Spleen (tissue), 13 donors: ENCODE measurements at places on chromosomes 2 and 18. TPM values are rescaled to one million over a fixed set of nuclear protein-coding genes. Genes with fewer than 3 reads are reported as not detected.
A peak's percentile ranks its signal among the peaks of the same experiment; 100 is the strongest.

The DNER gene
- polyA plus RNA-seq: not detected

The PRSS56 gene
- 0.04 TPM for polyA plus RNA-seq

The UGT1A5 gene
- not detected for polyA plus RNA-seq

- H3K36me3 ChIP-seq: no peaks in the 10 kb centered on the region
- H3K4me3 ChIP-seq: no peak overlapping the region
- no peaks in the 10 kb centered on the region for H3K4me1 ChIP-seq
- DNase-seq: no peak
These were observed 193.7 kb upstream of the VWC2L start for GRCh38 chr2:214217136-214217535.

DNA sequence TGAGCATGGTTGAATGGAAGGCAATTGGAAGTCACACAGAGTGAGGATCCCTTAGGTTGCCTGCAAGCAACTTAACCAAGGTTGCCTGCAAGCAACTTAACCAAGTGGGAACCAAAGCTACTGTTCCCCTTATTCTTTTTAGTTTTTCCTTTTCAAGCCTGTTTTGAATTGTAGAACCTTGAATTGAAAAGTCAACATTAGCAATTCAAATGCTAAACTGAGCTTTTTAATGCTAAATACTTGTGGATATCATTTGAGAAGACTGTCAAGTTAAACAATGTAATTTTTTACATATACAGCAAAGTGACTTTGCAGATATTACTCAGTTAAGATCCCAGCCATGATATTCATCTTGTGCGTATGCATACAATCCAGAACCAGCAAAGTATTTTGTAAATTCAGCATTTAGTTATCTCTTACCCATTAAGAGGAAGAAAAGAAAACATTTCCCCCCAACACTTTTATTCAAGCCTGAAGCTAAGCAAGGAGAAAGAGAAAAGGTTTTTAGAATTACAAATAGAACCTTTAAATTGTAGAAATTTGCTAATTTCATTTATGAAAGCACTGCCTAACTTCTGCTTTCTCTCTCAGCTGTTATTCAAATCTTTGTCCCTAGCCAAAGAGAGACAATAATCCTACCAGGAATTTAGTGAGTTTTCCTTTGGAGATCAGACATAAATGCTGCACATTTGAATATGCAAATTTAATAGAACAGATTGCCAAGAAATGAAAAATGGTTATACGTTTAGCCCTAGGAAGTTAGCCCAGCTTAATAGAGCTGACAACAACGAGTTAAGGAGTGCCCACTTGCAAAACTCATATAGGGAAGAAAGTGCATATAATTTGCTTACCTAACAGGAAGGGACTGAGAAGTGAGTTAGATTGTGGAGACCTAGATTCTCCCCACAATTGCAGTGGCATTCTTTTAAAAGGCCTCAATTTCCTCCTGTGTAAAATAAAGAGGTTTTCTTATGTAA is 643.2 kb upstream of the PIK3C3 start:
- no peaks in the 10 kb centered on the region for H3K27me3 ChIP-seq
- no peaks in the 10 kb centered on the region for H3K4me1 ChIP-seq
- H3K36me3 ChIP-seq: no peaks in the 10 kb centered on the region
- no peak overlapping the region for H3K27ac ChIP-seq
- DNase-seq: no peak

- no peak overlapping the region for H3K4me3 ChIP-seq
- no peaks in the 10 kb centered on the region for H3K36me3 ChIP-seq
- no peak for DNase-seq
- no peak overlapping the region for H3K27ac ChIP-seq
These were observed 79.8 kb downstream of the DOK6 start for GRCh38 chr18:69480460-69480859.

- H3K27me3 ChIP-seq: peaks cover 39% of the 10 kb centered on the region
- H3K4me1 ChIP-seq: peaks cover 31% of the 10 kb centered on the region
- H3K4me3 ChIP-seq: peak within 1 kb of the TSS; percentile 49
- no peaks in the 10 kb centered on the region for H3K36me3 ChIP-seq
- DNase-seq: peak; percentile 76
- no peak within 1 kb of the TSS for H3K27ac ChIP-seq
These were observed at the start of gene SDC1 for GRCh38 chr2:20224716-20225293. TSS of gene SDC1 (minus strand) at chr2:20225130. CDS start at chr2:20224867, 263 bp downstream.

- no peak overlapping the region for H3K4me3 ChIP-seq
- H3K27me3 ChIP-seq: no peaks in the 10 kb centered on the region
- H3K27ac ChIP-seq: no peak overlapping the region
- no peak for DNase-seq
These were observed 40.9 kb downstream of the CLASP1 start for GRCh38 chr2:121608367-121608766.

DNA sequence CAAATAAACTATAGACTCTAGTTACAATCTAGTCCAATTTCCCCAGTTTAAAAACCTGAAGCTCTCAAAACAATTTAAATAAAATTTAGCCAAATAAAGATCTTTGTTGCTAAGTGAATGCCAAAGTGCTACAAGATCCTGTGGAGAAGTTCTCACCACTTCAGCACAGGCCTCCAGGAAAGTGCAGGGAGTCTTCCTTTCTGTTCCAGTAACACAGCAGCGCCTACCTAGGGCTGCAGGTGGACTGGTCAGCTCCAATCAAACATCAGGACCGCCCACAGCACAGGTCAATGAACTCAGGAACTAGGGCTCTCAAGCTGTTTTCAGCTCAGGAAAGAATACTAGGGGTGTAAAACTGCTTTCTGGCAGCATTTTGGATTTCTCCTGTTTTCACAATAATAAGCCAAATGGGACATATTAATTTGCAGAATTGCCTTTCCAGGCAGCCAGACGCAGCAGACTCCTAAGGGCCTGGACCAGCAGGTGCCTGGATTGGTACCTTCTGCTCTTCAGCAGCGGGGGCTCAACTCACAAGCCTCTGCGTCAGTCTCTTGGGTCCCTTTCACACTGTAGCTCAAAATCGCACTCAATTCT is 1.5 kb downstream of the FAM110C start:
- no peaks in the 10 kb centered on the region for H3K36me3 ChIP-seq
- DNase-seq: no peak
- no peak overlapping the region for H3K4me3 ChIP-seq
- H3K4me1 ChIP-seq: peaks cover 9% of the 10 kb centered on the region
